ENCODE measurements at places on chromosomes 12 and 14.

GRCh38 chr12:112985642-112986290, 7.4 kb downstream of the OAS2 start:
- DNase-seq: no peak

GRCh38 chr12:125148316-125148715, 83.1 kb downstream of the AACS start:
- DNase-seq: no peak

GRCh38 chr12:56159482-56160192, 1.5 kb downstream of the MYL6 start:
- no peak for DNase-seq

DNA sequence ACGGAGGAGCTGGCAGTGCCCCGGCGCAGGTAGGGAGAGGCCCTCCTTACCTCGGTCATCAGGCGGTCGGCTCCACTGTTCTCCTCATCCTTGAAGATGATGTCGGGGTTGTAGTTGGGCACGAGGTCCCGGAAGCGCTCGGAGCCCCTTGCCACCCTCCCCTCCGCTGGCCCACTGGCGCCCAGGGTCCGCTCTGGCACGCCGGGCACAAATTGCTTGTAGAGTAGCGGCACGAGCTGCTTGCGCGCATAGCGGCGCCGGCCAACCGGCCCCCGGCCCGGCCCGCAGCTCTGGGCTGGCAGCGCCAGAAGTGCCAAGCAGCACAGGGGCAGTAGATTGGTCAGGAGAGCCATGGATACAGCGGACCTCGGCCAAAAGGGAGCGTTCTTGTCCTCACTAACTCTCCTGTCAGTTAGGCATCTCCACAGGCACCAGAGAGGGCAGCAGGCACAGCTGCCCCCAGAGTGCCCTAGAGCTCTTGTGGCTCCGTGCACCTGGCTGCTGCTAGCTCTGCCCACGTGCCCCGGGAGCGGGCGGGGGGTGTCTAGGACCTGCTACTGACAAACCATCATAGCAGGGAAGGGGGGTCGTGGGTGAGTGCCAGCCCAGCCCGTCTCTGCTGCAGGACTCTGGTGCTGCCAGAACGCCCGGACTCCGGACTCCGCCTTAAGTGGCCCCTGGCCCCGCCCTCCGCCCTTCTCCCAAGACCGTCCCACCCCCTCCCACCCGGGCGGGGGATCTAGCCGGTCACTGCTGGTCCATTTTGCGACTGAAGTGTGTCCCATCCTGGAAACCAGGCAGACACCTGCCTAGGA, at the start of gene DHH:
Gene DHH, minus strand, starts transcription at position 642 of the 815 bp plus-strand sequence. Its CDS starts 289 bp downstream, at position 353.
- no peak for DNase-seq

DNA sequence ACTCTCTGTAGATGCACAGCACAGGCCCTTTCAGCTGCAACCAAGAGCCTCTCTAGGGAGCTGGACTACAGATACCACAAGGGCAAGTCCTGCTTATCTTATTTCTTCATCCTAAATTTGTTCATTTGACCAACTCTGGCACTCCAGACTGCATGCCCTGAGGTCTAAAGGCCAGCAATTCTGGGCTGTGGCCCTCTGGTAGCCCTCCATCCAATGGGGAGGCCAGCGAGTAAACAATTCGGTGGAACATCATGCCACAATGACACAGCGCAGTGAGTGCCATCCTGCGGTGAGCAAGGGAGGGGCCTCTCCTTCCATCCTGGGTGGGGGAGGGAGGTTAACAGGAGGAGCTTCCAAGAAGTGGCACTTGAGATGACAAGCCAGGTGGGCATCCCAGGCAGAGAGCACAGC, 652 bp upstream of the SELPLG start:
- no peak for DNase-seq

GRCh38 chr12:67355428-67356379, 86.5 kb downstream of the CAND1 start:
- DNase-seq: no peak

GRCh38 chr12:92604786-92605185, 98.0 kb upstream of the PLEKHG7 start:
- no peak for DNase-seq

GRCh38 chr12:43009846-43010240, 420.3 kb upstream of the PRICKLE1 start:
- no peak for DNase-seq

DNA sequence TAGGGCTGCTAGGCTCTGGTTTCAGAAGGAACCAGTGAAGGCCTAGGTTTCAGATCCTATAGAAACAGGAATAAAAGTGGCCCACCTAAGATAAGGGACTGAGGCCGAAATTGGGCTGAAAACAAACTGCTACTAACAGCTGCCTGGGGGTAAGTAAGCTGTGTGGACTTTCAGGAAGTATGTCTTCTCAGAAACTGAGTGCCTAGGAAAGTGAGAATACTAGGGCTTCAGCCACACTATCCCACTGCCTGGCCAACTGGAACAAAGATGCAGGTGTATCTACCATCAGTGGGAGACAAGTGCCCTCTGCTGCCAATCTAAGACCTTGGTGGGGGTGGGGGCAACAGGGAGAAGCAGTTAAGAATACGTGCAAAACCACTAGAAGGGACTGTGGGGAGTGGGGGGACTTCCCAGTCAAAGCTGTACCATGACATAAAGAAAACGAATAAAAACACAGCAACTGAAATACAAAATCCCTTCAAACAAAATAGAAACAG, 82.5 kb downstream of the MED13L start:
- no peak for DNase-seq

GRCh38 chr14:60646226-60646818, 3.0 kb downstream of the SIX1 start:
- DNase-seq: no peak

DNA sequence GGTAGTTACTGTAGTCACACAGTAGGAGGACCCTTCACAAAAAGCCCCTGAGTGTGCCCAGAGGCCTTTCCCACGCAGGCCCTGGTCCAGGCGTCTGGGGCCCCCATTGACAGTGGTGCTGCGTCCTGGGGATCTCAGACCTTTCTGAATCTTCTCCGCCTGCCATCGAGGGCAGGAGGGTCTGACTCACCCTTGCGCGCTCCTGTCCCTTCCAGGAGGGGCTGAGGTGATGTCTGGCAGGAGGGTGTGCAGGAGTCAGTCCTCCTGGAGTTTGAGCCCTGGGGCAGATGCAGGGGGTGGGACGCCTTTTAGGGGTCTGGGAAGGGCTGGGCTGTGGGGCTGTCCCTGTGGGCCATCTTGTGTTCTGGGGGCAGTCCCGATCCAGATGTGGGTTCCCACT, 386.8 kb downstream of the TMEM121 start:
- DNase-seq: no peak

GRCh38 chr14:65251213-65251612, 148.9 kb upstream of the MAX start:
- DNase-seq: no peak

- no peak for DNase-seq
These were observed 224.7 kb downstream of the AACS start for GRCh38 chr12:125289970-125290369.

- DNase-seq: no peak
These were observed 77.2 kb downstream of the BTG1 start for GRCh38 chr12:92068459-92068858.

GRCh38 chr12:40145896-40146295, 40.0 kb upstream of the SLC2A13 start:
- no peak for DNase-seq

- no peak for DNase-seq
These were observed 2.2 kb downstream of the RIN3 start for GRCh38 chr14:92515546-92516343.

- DNase-seq: no peak
These were observed 334.6 kb downstream of the SYT1 start for GRCh38 chr12:79199166-79199565.

GRCh38 chr12:112153893-112154219, 28.5 kb downstream of the TRAFD1 start:
- no peak for DNase-seq

DNA sequence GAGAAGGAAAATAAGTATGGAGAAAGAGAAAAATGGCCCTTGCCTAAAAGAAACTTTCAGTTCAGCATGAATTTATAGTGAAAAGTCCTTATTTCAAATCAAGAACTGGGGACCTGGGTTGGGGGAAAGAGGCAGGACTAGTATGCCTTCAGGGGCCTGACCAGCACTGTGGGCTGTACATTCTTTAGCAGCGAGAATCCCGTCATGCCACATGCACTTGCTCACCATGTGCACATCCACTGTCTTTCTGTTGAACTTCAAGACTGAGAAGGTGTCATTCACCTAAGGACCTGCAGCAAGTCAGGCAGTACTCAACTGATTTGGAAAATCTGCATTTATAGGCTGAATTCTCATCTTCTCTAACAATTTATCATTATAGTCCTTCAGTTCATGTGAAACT, 50.2 kb downstream of the RAB35 start:
- DNase-seq: no peak

DNA sequence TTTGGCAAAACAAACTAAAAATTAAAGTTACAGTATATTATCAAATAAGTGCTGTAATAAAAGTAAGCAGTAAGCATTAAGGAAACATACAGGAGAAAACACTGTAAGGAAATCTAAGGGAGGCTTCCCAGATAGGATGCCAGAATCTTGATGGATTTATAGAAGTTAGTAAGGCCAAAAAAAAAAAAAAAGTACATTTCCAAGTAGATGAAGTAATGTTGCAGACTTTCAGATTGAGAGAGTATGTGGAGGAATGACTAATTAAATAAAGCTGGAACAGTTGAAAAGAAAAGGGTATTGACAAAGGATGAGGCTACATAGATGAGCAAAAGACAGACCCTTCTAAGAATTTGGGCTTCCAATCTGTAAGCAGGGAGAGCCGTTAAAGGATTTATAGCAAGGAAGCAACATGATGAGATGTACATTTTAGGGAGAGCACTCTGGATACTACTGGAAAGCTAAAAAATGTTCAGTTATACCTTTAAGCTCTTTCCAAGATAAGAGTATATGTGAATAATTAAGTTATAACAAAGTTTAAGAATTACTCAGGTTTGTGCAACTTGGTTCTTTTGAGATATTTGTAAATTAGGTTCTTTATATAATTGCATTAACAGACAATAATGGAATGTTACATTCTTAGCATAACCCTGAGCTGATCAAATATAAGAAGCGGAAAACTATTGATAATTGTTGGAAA, 87.5 kb upstream of the MON2 start:
- DNase-seq: no peak

- DNase-seq: no peak
These were observed 2.2 kb downstream of the CALM1 start for GRCh38 chr14:90398841-90399540.

DNA sequence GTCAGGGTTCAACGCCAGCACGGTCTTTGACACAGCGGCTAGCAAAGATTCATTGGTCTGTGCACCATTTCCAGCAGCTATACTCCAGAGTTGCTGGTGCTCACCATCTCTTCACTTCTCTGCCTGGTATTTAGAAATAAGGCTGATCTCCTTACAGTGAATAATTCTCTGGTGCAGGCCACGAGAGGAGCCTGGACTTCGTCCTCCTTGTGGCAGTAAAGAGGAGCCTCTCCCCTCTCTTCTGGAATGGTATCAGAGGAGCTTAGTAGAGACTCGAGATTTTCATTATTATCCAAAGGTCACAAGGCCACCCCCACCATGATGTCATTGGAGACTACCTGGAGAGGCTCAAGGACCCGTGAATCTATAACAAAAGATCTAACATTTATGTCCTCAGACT, 30.8 kb upstream of the BCL2L14 start:
- no peak for DNase-seq
